ENCODE measurements at places on chromosomes 6 and 20. TPM values are rescaled to one million over a fixed set of nuclear protein-coding genes. Genes with fewer than 3 reads are reported as not detected.

The TXLNB gene
- total RNA-seq: 0.18 TPM

The TP53TG5 gene
- not detected for total RNA-seq

The SLC17A2 gene
- total RNA-seq: not detected

The GABRR1 gene
- not detected for total RNA-seq

The COL9A1 gene
- not detected for total RNA-seq

The MATN4 gene
- not detected for total RNA-seq

The DEFB123 gene
- total RNA-seq: not detected

The TCEA2 gene
- 65.5 TPM for total RNA-seq

The ZBTB12 gene
- 3.5 TPM for total RNA-seq

The LINC00237 gene
- not detected for total RNA-seq

The GGT7 gene
- 5.0 TPM for total RNA-seq

DNA sequence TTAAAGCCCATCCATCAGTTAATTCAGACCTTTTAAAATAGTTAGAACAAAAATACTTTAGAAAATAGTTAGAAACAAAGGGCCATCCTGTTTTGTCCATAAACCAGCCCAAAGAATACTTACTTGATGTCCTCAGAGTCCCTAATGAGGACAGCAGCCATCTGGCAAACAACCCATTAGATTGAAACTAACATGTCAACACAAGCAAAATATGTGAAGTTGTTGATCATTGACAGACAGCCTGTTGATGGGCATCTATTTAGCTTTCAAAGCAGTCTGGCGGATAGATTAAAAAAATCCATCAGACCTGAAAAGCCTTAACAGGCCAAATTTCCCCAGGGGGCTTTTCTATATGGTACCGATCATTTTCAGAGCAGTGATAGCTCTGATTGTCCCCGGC is 154.2 kb upstream of the TSHZ2 start:
- no peak for DNase-seq
- H3K4me1 ChIP-seq: no peaks in the 10 kb centered on the region
- no peaks in the 10 kb centered on the region for H3K36me3 ChIP-seq
- no peak overlapping the region for H3K4me3 ChIP-seq
- no peak overlapping the region for H3K27ac ChIP-seq

- peaks cover 23% of the 10 kb centered on the region for H3K4me1 ChIP-seq
- peak within 1 kb of the TSS; percentile 80 for H3K4me3 ChIP-seq
- H3K27ac ChIP-seq: peak within 1 kb of the TSS; percentile 82
- DNase-seq: peak; percentile 100
- no peaks in the 10 kb centered on the region for H3K27me3 ChIP-seq
These were observed at the start of gene MDC1 for GRCh38 chr6:30717129-30717844. Gene MDC1 (minus strand): TSS chr6:30717281. CDS start chr6:30715175, 2,106 bp downstream.

GRCh38 chr6:134178161-134179044 is 126.0 kb upstream of the SLC2A12 start:
- H3K4me1 ChIP-seq: peaks cover 27% of the 10 kb centered on the region
- H3K27ac ChIP-seq: peak overlapping the region; percentile 98
- H3K27me3 ChIP-seq: no peaks in the 10 kb centered on the region
- peak; percentile 94 for DNase-seq

DNA sequence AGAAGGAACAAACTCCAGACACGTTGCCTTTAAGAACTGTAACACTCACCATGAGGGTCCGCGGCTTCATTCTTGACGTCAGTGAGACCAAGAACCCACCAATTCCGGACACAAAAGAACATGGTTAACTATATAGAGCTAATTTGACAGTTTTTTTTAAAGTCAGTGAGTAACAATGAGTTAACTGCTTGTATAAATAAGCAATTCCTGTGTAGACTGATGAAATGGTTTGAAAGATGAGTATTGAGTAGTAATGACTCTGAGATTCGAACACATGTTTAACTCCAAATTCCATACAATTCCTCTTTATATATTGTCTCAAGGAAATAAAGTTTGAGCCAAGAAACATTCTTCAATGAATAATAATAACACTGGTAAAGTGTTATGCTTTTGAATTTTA is 478.0 kb downstream of the MMUT start:
- no peak overlapping the region for H3K4me3 ChIP-seq
- H3K4me1 ChIP-seq: no peaks in the 10 kb centered on the region
- DNase-seq: no peak
- H3K27me3 ChIP-seq: no peaks in the 10 kb centered on the region
- H3K36me3 ChIP-seq: no peaks in the 10 kb centered on the region

GRCh38 chr20:33820362-33820761 is 9.2 kb downstream of the CHMP4B start:
- no peak overlapping the region for H3K4me3 ChIP-seq
- DNase-seq: no peak
- H3K27me3 ChIP-seq: no peaks in the 10 kb centered on the region
- no peak overlapping the region for H3K27ac ChIP-seq

DNA sequence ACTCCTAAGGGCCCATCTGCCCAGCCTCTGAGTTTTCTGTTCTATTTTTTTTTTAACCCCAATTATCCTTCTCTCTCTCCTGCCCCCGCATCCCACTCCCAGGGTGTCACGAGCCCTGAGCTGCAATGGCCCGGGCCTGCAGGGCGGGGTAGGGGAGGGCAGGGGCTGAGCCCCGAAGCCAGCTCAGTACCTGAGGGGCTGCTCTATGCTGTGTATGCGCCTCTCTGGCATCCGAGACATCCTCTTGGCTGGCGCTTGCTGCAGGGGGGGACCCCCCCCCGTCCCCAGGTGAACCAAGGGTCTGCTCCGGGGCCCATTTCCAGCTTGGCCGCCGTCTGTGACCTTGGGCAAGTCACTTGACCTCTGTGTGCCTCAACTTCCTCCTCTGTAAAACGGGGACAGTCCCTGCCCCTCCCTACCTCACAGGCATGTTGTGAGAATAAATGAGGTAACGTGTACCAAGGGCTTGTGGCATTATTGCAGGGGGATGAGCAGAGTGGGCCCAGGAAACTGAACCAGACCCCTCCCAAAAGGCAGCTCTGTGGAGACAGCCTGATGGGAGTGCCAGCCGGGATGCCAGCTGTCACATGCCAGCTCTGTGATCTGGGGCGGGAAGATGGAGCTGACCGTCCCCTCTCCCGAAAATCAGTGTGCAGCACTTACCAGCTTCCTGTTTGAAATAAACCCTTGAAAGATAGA is 13.0 kb upstream of the MYL9 start:
- H3K27ac ChIP-seq: no peak overlapping the region
- peaks cover 15% of the 10 kb centered on the region for H3K36me3 ChIP-seq
- H3K4me3 ChIP-seq: no peak overlapping the region
- no peaks in the 10 kb centered on the region for H3K27me3 ChIP-seq
- peaks cover 2% of the 10 kb centered on the region for H3K4me1 ChIP-seq
- no peak for DNase-seq

DNA sequence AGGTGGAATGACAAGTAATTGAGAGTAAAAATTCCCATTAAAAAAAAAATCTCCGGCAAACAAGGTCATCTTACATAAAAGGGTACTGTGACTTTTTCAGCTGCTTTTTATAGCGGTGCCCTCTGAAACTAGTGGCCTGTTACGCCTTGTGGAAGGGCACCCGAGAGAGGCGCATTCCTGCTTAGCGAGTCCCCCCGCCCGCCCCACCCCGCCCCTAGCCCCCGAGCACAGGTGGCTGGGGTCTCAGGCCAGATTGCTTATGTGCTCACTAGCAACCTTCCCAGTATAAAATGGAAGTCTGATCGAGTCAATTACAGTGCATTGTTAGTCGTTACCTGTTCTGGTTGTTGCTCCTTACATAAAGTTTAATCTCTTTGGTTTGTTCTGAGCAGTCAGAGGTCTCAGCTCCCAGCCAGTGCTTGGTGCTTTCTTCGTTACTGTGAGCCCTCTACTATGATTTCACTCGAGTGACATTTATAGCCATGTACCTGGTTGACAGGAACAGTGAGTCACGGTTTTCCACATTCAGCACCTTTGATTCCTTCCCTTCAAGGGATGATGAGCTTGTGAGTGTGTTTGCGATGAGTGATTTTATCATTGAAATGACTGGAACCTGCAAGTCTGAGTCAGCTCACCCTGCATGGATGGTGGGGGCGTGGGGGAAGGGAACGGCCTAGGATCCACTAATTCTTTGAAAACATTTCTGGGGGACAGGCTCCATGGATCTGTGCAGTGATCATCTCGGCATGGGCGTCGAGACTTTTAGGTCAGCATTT is 47.6 kb downstream of the ZDHHC14 start:
- H3K4me1 ChIP-seq: no peaks in the 10 kb centered on the region
- no peaks in the 10 kb centered on the region for H3K36me3 ChIP-seq
- no peak overlapping the region for H3K27ac ChIP-seq
- H3K4me3 ChIP-seq: no peak overlapping the region

DNA sequence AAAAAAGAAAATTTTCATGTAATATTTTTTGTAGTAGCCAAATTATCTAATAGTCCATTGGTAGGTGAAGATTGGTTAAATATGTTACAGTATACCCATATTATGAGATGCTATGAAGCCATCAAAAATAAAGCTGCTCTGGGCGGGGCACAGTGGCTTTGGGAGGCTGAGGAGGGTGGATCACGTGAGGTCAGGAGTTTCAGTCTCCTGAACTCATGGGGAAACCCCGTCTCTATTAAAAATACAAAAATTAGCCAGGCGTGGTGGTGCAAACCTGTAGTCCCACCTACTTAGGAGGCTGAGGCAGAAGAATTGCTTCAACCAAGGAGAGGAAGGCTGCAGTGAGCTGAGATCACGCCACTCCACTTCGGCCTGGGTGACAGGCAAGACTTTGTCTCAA is 360.5 kb downstream of the KIF16B start:
- H3K27ac ChIP-seq: no peak overlapping the region
- no peak for DNase-seq
- no peaks in the 10 kb centered on the region for H3K4me1 ChIP-seq
- no peaks in the 10 kb centered on the region for H3K36me3 ChIP-seq
- no peaks in the 10 kb centered on the region for H3K27me3 ChIP-seq

DNA sequence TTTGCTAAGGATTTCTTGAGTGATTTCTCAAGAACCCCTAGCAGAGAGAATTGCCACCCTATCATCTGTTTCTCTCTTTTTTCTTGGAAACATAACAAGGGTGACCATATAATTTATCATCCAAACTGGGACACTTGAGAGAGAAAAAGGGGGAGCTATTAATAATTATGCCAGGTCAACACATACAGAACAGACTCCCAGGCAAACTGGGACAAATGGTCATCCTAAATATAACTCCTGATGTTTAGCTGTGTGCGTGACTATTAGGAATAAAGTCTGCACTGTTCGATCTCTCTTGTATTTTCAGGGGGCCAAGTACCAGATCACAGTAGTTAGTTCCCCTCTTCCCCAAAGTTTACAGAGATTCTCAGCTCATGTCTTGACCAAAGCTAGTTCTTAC is 11.7 kb upstream of the HS3ST5 start:
- H3K27me3 ChIP-seq: no peaks in the 10 kb centered on the region
- no peak overlapping the region for H3K27ac ChIP-seq
- no peaks in the 10 kb centered on the region for H3K36me3 ChIP-seq
- no peaks in the 10 kb centered on the region for H3K4me1 ChIP-seq
- no peak overlapping the region for H3K4me3 ChIP-seq

GRCh38 chr6:154057098-154057497 is 18.1 kb downstream of the OPRM1 start:
- no peaks in the 10 kb centered on the region for H3K27me3 ChIP-seq
- H3K4me3 ChIP-seq: no peak overlapping the region
- H3K36me3 ChIP-seq: no peaks in the 10 kb centered on the region
- no peak overlapping the region for H3K27ac ChIP-seq

DNA sequence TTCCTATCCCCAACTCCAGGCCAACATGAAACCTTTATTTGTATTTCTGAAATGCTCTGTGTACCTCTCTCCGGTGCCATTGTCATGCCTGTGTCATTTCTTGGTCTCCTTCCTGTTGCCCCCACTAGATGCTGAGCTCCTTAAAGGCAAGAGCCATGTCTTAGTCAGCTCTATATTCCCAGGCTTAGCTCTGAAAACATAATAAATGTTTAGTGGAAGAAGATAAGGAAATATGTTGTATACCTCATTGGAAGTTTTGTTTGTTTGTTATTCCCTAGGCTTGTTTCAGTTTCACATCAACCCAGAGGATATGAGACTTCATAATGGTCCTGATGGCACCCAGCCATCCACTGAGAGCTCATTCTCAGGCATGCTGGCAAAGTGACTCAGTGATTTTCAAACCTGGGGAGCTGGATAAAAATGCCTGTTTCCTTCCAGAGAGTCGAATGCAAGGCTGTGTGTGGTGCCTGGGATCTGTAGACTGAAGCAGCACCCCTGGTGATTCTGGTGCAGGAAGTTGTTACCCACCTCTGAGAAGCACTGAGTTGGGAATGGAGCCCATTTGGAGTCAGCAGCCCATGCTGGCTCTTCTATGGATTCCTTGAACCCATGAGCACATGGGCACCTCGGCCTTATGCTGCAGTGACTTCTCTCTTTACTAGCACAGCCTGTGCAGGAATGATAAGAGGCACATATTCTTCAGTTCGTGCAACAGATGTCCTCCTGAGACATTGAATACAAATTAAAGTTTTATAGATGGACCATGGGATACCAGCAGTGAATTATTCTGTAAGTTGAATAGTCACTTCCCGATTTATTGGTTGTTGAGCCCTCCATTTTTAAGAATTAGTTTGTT is 205.2 kb downstream of the FARS2 start:
- H3K27ac ChIP-seq: no peak overlapping the region
- peak; percentile 53 for DNase-seq
- no peaks in the 10 kb centered on the region for H3K27me3 ChIP-seq
- H3K4me1 ChIP-seq: peaks cover 6% of the 10 kb centered on the region
- no peak overlapping the region for H3K4me3 ChIP-seq
- no peaks in the 10 kb centered on the region for H3K36me3 ChIP-seq

- no peak overlapping the region for H3K4me3 ChIP-seq
- H3K27ac ChIP-seq: no peak overlapping the region
- DNase-seq: no peak
These were observed 126.4 kb downstream of the BANF2 start for GRCh38 chr20:17825960-17826843.

- no peak for DNase-seq
- peaks cover 11% of the 10 kb centered on the region for H3K36me3 ChIP-seq
- H3K4me1 ChIP-seq: peaks cover 14% of the 10 kb centered on the region
- H3K27me3 ChIP-seq: no peaks in the 10 kb centered on the region
- no peak overlapping the region for H3K27ac ChIP-seq
- H3K4me3 ChIP-seq: no peak overlapping the region
These were observed 6.5 kb downstream of the ASXL1 start for GRCh38 chr20:32364554-32365208.

- no peaks in the 10 kb centered on the region for H3K27me3 ChIP-seq
- peaks cover 4% of the 10 kb centered on the region for H3K4me1 ChIP-seq
- H3K27ac ChIP-seq: no peak overlapping the region
- no peak overlapping the region for H3K4me3 ChIP-seq
- peaks cover 13% of the 10 kb centered on the region for H3K36me3 ChIP-seq
These were observed 215.8 kb downstream of the UTRN start for GRCh38 chr6:144500892-144501291.
